ENCODE measurements at places on chromosomes 16 and 17.

DNA sequence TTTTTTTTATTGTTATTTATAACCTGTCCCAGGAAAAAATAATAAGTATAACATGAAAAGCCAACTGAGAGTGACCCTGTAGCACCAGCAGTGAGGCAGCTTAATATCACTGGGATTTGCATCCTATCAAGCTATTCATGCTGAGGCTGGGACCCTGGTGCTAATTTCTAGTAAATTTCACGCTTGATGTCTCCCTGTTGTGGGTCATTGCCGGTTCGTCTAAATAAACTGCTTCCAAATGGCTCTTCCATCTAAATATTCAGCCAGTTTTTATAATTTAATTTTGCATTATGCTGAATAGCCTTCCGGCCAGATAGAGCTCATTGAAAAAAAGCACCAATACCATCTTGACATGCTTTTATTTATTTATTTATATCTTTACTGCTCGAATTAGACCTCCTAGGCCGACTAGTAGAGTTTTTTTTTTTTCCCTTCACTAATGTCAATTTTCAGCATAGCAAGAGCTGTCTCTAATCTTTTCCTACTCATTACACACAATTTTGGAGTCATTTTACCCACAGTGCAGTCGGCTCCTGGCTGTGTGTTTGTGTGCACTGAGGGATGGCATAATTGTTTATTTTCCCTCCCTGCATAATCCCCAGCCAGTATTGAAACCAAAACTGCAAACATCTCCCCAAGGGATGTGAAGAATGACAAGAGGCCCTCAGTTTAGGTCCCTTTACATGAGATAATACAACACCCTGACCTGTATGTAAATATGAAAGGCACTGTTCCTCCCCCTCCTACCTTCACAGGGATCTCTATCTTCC lies 168.8 kb downstream of the AATF start:
- DNase-seq = no peak

- no peak for DNase-seq
Observed at GRCh38 chr16:57335366-57335765, 23.2 kb upstream of the CCL22 start.

DNA sequence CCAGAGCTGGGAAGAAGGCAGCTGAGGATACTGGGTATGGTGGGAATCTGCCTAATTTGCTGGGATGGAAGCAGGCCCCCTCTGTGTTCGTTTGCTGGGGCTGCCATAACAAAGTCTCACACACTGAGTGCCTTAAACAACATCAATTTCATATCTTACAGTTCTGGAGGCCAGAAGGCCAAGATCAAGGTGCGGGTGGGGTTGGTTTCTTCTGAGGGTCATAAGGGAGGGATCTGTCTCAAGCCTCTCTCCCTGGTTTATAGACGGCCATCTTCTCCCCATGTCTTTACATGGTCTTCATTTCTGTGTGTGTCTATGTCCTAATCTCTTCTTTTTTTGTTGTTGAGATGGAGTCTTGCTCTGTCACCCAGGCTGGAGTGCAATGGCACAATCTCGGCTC lies 35.8 kb downstream of the GDE1 start:
- DNase-seq = no peak

DNA sequence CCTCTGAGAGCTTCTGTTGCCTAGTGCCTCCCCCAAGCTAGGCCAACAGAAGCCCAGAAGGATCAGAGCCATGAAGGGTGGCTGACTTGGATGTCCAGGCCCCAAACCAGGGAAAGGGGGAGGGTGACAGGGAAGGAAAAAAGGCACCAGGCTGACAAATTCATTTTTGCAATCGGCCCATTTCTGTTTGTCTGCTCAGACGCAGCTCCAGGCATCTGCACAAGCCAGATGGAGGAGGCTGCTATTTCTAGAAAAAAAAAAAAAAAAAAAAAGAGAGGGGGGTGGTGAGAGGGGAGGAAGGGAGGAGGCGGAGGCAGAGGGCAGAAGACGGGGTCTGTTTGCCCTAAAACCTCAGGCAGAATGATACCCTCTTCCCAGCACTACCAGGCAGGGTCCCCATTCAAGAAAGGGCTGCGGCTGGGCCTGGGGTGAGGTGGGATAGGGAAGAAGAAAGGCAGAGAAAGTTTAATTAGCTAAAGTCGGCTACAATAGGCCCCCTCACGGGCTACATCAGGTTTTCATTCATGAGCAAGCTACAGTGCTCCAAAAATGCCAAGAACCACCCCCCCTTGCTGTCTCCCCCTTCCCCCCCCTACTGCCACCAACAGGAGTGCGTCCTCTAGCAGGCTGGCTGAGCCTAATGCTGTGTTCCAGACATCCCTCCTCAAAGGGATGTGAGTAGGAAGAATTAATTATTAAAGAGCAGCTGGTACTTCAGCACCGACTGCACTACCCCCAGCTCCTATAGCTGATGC lies 2.4 kb downstream of the HDAC5 start:
- no peak for DNase-seq

GRCh38 chr17:61149862-61150362 lies 249.7 kb upstream of the TBX2 start:
- DNase-seq = peak; percentile 18

DNA sequence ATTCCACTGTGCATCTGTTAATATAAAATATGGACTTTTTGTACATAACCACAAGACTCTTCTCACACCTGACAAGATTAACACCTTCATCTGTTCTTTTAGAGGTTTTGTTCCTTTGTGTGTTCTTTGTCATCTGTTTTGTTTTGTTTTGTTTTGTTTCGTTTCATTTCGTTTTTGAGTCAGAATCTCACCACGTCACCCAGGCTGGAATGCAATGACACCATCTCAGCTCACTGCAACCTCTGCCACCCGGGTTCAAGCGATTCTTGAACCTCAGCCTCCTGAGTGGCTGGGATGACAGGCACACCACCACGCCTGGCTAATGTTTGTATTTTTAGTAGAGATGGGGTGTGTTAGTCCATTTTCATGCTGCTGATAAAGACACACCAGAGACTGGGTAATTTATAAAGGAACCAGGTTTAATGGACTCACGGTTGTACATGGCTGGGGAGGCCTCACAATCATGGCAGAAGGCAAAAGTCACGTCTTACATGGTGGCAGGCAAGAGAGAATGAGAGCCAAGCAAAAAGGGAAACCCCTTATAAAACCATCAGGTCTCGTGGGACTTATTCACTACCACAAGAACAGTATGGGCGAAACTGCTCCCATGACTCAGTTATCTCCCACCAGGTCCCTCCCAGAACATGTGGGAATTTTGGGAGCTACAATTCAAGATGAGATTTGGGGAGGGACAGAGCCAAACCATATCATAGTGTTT lies 22.3 kb downstream of the C16orf90 start:
- no peak for DNase-seq

DNA sequence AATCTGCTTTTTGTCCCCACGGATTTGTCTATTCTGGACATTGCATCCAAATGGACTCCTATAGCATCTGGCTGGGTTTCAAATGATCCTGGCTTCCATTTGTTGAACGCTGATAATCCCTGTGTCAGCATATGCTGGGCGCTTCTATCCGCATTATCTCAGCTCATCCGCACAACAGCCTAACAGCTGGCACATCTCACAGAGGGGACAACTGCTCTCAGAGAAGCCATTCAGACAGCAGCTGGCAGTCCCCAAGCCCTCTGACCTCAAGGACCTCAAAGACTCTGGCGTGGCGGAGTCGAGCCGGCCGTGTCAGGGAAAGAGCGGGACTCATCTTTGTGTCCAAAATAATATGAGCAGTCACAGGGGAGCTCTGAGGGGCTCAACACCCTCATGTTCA lies 82.3 kb downstream of the NT5M start:
- no peak for DNase-seq

GRCh38 chr16:76650582-76650981 lies 373.4 kb downstream of the CNTNAP4 start:
- DNase-seq = no peak

DNA sequence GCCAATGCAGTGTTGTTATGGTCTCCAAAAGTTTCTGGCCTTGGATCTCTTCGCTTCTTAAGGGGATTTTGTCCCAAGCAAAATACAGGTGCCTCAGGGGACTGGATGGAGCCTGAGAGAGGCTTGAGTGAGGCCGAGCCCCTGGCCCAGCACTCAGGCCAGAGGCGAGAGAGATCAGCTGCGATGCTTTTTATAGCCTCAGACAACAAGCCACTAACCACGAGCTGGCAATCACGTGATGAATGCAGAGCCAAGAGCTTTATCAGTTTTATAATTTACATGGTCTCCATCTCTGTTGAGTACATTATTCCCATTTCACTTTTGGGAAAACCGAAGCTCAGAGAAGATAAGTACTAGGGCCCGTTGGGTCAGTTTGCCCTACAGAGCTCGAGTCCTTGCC lies 360.0 kb upstream of the CDH5 start:
- no peak for DNase-seq

- DNase-seq = no peak
Observed at GRCh38 chr17:81534157-81535006, 6.2 kb downstream of the FSCN2 start.

- no peak for DNase-seq
Observed at GRCh38 chr16:66923866-66924265, 1.5 kb downstream of the RRAD start.

DNA sequence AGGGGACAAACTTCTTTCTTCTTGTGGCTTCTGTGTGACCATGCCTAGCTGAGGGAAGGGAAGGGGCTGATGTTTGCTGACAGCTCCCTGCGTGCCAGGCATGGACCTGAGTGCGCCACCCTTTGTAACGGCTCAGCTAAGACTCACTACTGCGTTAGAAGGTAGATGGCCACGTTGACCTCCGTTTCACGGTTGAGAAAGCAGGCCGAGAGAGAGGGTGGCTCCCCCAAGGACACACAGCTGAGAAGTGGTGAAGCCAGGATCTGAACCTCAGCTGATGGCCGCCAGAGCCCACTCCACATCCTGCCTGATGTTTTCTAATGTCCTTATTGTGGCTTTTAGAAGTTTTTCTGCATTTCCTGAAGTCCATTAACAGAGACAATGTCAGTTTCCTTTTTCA lies 45.1 kb downstream of the RGS9 start:
- no peak for DNase-seq

DNA sequence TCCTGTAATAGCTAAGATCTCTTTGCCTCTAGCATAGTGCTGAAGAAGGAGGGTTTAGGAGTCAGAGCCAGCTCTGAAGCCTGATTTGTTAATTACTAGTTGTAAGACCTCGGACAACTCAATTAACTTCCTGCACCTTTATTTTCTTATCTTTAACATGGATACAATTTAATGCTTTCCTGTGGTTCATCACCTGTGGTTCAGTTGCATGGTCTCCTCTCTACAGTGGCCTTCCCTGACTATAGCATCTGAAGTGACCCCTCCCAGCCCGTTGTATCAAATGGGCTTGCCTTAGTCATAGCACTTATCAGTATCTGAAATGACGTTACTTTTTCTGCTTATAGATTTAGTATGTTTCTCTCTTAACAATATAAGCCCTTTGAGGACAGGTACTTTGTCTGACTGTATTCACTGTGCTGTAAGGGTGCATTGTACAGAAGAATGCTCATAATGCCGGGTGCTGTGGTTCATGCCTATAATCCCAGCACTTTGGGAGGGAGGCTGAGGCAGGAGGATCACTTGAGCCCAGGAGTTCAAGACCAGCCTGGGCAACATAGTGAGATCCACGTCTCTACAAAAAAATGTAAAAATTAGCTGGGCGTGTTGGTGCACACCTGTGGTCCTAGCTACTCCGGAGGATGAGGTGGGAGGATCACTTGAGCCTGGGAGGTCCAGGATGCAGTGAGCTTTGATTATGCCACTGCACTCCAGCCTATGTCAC lies 2.6 kb upstream of the NDE1 start:
- no peak for DNase-seq

DNA sequence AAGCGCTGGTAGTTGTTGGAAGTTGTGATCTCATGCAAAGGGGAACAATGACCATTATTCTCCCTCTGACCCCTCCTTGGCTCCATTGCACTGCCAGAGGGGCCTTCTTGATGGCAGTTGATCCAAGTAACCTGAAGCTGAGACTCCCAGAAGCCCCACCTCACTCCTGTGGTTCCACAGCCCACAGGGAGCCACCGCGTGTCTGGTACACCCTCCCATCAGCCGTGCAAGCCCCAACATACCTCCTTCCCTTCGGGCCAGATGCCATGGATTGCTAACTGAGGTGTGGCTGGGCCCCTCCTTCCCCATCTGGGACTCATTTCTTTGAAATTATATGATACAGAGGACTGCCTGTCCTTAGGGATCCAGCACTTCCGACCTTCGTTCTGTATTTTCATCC lies 17.8 kb downstream of the SAP30BP start:
- no peak for DNase-seq

DNA sequence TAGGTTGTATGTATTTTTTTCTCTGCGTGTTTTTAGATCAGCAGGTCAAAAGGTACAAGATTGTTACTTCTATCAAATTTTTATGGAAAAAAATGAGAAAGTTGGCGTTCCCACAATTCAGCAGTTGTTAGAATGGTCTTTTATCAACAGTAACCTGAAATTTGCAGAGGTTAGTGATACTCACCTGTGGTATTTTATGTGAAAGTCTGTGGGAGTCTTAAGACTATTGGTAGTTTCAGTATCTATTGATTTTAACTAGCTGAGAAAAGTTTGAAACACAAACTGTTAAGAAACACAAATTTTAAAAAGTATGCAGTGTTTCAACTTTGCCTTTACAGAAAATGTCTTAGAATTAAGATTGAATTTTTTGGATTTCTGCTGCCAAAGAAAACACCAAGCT lies 49.6 kb downstream of the CYLD start:
- no peak for DNase-seq

DNA sequence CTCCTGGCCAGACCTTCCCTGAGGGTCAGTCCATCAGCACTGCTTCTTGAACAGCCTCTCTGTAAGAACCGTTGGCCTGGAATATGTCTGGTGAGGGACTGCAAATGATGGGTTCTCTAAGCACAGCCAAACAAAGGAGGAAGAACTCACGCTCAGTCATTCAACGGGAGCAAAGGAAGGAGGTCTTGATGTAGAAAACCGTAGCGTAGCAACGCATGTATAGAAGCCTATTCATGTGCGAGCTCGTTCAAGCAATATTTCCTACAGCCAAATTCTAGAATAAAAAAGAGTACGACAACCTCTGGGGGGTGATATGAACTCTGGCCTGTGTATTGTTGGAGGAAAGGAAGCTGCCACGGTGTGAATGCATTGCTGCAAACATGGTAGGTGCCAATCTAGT lies 64.2 kb downstream of the RGS9 start:
- no peak for DNase-seq

DNA sequence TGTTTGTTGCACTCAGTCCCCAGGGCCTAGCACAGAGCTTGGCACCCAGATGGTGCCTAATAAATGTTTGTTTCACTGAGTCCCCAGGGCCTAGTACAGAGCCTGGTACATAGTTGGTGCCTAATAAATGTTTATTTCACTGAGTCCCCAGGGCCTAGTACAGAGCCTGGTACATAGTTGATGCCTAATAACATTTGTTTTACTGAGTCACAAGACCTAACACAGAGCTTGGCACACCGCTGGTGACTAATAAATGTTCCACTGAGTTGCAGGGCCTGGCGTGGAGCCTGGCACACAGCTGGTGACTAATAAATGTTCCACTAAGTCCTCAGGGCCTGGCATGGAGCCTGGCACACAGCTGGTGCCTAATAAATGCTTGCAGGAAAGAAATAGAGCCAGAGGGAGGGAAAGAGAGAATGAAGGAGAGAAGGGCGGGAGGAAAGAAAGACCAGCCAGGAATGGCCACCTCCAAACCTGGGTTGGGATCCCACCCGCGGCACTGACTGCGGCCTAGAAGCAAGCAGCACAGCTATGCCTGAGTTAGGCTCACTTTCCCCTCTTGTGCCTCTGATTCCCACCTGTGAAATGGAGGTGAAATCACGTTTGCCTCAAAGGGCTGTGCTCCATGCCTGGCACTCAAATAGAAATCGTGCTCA lies 7.5 kb downstream of the SLC5A11 start:
- no peak for DNase-seq

All from NCI-H1105 (cell line).